Cardiac fibroblast (primary cell): ENCODE measurements at places on chromosomes 7 and 10.

DNA sequence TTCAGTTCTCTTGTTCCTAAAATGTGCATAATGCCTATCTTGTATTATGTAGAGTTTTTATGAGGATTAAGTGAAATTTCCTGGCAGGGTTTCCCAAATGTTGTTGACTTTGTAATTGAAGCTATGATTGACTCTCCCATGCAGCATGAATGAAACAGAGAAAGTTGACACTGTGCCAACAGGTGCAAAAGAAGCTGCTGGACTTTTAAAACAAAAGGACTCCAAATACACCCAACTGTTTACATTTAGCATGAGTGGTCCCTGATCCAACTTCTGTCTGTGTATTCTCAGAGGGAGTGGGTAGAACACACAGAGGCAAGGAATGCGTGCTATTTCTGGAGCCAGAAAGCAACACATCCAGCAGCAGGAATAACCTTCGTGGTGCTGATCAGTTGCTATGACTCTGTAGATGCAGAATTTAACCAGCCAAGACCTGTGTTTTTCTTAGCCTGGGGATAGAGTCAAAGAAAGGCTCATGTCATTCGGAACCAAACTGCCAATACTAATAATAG, 14.4 kb upstream of the RBM20 start:
- no peak for DNase-seq

GRCh38 chr7:6200971-6201370, 71.5 kb downstream of the CYTH3 start:
- no peak for DNase-seq

GRCh38 chr7:1943326-1943725, 273.2 kb downstream of the ELFN1 start:
- no peak for DNase-seq

GRCh38 chr7:151379534-151380198, 30.2 kb downstream of the WDR86 start:
- no peak for DNase-seq

DNA sequence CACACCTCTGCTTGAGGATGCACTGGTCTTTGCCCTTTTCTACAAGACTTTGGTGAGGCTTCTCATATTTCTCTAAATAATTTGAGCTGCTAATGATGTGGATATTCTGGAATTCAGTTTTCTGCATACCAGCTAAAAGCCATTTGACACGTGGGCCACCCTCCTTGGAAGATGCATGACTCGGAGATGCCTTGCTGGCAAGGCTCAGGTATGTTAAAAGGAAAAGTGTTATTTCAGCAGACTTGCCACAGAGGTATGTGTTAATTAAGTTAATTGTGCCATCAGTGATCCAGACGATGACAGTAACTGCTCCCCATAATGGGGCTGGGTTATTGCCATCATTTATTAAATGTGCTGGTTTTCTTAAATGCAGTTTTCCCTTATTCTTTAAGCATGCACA, 8.8 kb upstream of the GFRA1 start:
- DNase-seq, result no peak

- DNase-seq, result no peak
These were observed 336.0 kb upstream of the GALNT17 start for GRCh38 chr7:70795948-70796347.

DNA sequence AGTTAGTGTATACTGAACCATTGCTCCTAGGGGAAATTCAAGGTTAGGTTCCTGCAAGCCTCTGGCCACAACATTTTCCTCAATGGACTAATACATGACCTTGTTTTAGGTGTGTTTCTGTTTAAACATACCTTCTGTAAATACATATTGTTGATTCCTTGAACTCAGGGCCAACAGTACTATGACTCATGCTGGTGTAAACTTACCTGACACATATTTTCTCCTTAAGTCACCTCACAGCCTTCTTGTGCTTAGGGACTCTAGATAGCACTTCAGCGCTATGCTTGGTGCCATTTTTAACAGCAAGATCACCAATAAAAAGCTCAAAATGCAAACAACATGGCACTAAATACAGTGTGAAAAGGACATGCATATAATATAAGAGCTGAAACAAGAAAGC, 176.4 kb downstream of the TAX1BP1 start:
- no peak for DNase-seq

DNA sequence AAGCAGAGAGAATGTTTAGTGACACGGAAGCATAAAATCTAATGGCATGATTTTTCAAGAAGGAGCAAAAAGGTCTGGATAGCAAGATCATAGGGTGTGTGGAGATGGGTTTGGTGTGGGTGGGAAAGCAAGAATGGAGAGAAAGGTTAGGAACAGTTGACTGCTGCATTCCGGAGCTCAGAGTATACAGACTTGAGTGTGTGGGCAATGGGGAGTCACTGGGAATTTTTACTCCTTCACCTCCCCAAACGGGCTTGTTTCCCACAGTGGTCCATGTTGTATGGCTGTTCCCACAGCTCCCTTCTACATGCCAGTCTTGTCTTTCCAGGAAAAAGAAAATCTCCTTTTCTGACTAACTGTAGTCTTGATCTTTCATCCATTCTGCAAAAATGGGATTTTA, 122.1 kb downstream of the CDK6 start:
- DNase-seq, result no peak

DNA sequence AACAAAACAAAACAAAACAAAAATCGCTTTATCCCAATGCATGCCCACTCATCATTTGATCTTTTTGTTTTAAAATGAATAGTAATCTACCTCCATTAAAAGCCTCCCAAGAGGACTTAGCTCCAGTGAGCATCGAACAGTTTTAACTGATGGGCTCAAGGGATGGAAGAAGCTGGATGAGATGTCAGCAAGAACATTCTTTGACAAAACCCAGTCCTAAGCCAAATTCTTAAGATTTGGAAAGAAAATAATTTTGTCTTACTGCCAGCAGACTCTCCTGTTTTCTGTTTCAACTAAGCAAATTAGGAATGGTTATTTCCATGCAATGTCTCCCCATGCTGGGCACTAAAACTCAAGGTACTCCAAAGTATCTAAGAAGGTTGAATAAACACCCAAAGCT, 127.3 kb downstream of the RNLS start:
- DNase-seq, result peak; percentile 83

DNA sequence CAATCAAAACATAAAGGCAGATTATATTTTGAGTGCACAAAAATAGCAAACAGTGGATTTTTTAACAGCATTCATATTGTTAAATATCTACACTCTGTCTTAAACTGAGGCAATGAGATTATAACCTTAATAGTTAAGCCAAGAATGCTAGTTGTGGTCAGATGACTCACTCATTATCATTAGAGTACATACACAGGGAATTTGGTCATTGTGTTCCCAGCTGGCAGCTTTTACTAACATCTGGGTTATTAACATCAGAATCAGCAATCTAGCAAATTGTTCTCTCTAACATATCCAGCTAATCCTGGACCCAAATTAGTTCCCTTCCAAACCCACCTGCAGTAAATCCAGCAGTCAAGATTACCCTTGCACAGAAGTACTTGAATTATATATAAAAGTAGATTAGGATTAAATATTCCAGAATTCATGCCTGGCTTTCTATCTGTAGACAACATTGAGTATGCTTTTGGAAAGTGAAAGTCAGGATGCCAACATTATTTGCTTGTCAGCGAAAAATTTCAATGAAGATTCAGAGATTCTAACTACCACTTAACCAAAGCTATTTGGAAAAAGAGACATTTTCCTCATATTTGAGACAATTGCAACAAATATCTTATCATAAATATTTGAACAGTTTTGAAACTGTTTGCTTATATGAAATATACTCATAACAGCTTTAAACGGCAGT, 1035.6 kb upstream of the PHF14 start:
- peak; percentile 15 for DNase-seq

GRCh38 chr7:151736403-151736909, 140.5 kb downstream of the PRKAG2 start:
- DNase-seq, result peak; percentile 96

- DNase-seq, result peak; percentile 86
These were observed 17.5 kb downstream of the CCNY start for GRCh38 chr10:35353805-35354204.

- peak; percentile 25 for DNase-seq
These were observed 57.0 kb upstream of the DKK1 start for GRCh38 chr10:52256832-52257691.

DNA sequence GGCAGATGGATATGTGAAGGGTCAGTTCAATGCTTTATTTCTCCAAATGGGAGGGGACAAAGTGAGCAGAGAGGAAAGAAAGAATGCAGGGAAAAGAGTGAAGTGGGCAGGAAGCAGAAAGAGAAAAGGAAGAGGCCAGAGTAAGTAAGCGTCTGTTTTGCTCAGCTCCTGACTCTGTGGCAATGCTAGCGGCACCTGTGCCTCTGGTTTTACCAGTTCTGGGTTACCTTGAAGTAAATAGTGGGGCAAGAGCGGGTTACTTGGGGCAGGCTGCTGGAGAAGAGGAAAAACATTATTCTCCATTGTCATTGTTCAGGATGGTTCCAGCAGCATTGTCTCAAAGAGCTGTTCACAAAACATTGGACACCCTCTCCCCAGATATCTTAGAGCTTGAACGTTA, 1.9 kb downstream of the TAS2R40 start:
- no peak for DNase-seq

- peak; percentile 61 for DNase-seq
These were observed 324.9 kb downstream of the PARD3 start for GRCh38 chr10:34489973-34490745.

DNA sequence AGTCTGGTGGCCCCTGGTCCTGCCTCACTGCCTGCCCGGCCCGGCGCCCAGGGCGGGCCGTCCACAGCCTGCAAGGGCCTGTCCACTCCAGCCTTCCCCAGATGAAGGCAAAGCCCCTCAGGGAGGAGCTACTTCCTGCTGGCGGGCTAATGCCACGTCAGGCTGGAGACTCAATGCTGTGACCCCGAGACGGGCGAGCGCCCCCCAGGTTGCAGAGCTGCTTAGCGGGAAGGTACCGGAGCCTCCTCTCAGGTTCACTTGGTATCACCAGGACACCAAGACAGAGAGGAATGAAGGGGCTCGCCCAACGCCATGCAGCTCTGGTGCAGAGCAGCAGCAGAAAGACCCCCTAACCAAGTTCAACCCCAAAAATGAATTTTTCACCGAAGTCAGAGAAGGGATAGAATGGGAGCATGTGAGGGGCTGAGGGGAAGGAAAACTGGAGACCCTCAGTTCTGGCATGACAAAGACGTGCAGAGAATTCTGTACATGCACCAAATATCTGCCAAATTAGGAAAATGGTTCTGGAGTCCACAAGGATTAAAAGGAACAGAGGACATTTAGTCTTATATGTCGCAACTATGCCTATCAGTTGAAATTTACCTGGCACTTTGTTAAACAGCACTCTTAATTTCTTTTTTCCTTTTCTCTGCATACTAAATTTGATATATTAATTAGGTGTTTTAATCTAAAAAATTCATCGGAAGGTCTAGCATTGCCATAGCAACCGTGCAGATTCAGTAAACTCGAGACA, 2.8 kb downstream of the STK32C start:
- DNase-seq, result no peak

- no peak for DNase-seq
These were observed 10.4 kb downstream of the RNF133 start for GRCh38 chr7:122688400-122688998.

- DNase-seq, result no peak
These were observed 139.4 kb downstream of the KCNMA1 start for GRCh38 chr10:77498210-77498609.

DNA sequence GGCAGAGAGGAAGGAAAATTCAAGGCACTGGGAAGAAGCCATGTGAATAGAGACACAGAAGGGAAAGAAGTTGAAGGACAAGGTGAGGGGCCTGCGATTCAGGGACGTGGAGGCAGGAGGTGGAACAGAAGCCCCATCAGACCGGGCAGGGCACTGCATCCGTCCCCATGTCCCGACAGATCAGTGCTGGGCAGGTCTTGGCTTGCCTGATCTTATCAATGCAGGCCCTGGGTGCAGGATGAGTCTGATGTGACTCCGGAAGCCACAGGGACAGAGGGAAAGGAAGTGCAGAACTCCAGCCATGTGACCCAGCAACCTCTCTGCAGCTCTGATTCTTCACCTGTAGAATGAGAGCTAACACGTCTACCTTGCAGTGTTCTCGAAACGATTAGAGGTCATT, 136.2 kb upstream of the CTBP2 start:
- no peak for DNase-seq

DNA sequence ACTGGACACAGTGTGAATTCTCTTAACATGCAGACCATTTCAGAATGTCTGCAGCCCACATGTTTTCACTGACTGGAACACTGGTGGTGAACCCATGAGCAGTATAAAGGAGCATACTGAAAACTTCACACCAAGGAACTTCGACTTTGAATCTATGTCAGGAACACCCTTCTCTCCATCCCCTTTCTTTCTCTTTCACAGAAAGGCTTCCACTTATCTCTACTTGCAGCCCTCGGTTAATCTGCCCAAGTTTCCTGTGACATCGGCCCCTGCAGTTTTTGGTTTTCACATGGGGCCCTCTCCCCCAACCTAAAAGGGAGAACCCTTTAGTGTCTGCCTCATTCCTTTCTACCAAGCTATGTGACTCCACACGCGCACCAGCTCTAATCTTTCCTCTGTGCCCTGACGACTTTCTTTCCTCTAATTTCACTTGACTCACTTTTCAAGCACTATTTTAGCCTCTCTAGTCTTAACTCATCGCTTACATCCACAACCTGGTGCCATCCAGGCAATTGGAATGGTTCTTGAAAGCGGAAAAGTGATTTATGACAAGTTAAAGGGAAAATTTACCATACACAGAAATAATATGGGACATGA, 70.1 kb downstream of the RELN start:
- DNase-seq, result no peak

DNA sequence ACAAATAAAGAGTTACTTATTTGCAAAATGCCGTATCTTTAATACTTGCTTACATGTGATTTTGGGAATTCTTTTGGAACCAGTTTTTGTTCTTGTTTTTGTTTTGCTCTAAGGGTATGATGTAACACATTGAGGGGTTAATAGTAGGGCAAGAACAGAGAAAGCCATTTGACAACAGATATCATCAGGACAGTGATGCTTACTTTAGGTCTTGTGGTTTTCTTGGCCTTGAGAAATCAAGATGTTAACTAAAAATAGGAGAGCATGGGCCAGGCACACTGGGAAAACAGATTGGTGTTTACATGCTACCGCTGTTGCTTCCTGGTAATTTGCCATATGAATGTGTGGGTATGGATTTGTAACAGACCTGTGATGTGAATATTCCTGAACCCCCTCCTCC, 3.7 kb downstream of the SAMD8 start:
- DNase-seq, result peak; percentile 64

- DNase-seq, result no peak
These were observed 156.4 kb upstream of the MDFIC start for GRCh38 chr7:114765331-114766040.

- DNase-seq, result no peak
These were observed 27.3 kb upstream of the AFAP1L2 start for GRCh38 chr10:114431414-114432135.
